ENCODE measurements at places on chromosomes 13 and 19.

GRCh38 chr19:39347332-39348164, 5.3 kb downstream of the SAMD4B start:
- DNase-seq = no peak

- DNase-seq = no peak
These were observed 54.3 kb downstream of the GGACT start for GRCh38 chr13:100534147-100534843.

DNA sequence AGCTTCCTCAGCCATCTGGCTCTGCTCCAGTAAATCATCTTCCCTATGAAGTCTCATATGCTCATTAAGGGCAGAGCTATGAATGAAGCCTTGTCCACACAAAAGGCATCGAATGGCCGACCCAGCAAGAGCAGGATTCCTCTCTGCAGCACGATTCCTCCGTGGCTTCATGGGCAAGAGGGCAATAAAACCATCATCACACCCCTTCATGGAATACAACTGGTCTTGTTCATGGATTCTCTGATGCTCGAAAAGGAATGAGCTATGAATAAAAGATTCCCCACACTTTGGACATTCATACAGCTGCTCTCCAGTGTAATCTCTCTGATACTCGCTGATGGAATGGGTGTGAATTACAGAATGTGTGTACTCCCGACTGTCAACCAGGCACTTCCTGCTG, 25.9 kb downstream of the PEG3 start:
- DNase-seq = no peak

GRCh38 chr19:35206855-35207254, 21.7 kb downstream of the FAM187B start:
- DNase-seq = no peak

GRCh38 chr13:76307142-76307541, 579.1 kb downstream of the KCTD12 start:
- DNase-seq = no peak

DNA sequence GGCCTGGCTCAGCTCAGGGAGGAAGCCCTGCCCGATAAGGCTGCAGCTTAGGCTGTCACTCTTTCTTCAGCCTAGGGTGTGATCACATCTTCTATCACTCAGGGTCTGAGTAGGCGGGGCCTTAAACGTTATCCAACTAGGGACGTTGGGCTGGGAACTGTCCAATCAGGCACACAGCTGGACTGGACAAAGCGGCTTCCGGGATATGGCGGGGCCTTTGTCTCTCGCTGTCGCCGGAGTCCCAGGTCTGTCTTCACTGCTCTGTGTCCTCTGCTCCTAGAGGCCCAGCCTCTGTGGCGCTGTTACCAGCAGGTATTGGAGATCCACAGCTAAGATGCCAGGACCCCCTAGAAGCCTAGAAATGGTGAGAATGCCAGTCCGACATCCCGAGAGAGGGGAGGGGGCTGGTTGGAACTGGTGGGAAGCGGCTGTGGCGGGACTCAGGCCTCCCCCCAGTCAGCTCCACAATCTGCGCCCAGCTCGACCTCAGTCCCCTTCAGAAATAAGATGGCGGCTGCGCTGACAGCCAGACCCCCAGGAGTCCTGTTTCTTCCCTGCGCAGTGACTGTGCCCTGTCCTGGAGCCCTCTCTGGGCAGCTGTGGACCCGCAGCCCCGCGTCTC, at the start of gene ZNF254:
TSS of gene ZNF254 (plus strand) at position 214 of the 622 bp plus-strand sequence. CDS start at position 335, 121 bp downstream.
- DNase-seq = peak; percentile 94

- no peak for DNase-seq
These were observed 2.3 kb downstream of the TRAPPC6A start for GRCh38 chr19:45175515-45176345.

GRCh38 chr13:24307211-24308067, 1.9 kb upstream of the C1QTNF9 start:
- no peak for DNase-seq

DNA sequence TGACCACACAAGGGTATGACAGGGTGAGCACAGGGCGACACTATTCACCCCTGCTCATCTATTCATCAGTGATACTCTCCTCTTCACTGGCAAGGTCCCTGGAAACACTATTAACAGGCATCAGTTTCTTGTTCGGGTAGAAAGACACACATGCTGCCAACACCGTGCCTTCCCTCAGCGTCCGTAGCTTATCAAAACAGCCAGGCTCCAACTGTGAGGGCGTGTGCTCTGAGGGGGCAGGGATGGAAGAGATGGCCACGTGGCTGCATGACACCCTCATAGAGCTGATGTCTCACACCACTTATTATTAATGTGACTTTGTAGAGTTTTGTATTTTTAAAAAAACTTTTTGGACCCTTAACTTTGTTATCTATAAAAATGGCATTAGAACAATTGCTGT, 160.3 kb downstream of the ITGBL1 start:
- no peak for DNase-seq

GRCh38 chr13:55214841-55215345, 1925.8 kb upstream of the PRR20A start:
- no peak for DNase-seq

- no peak for DNase-seq
These were observed 1.1 kb upstream of the TMTC4 start for GRCh38 chr13:100675661-100676129.

GRCh38 chr19:37074819-37075362, 3.3 kb upstream of the ZNF420 start:
- no peak for DNase-seq

- DNase-seq = peak; percentile 86
These were observed 12.6 kb downstream of the XRCC1 start for GRCh38 chr19:43562698-43563241.

GRCh38 chr13:97165502-97166425, 56.4 kb upstream of the MBNL2 start:
- DNase-seq = no peak

DNA sequence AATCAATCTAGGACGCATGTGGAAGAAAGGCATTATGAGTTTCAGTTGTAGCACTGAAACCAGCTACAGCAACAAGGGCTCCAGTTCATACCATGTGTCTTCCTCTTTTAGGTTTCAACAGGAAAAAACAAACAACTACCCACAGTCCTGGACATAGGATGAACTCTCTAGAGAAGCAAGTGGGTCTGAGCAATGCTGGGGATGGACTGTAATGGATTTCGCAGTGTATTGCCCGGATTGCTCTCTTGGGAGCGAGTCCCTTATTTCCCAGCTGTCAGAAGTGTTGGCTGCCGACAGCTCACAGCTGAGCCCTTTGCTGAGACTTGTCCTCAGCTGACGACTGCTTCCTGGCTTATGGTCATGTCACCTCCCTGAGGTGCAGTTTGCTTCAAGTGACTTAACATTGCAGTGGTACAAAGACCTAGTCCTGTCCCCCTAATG, 12.1 kb upstream of the MYCBP2 start:
- no peak for DNase-seq

GRCh38 chr19:46025835-46026234, 3.0 kb upstream of the PGLYRP1 start:
- DNase-seq = no peak

Measured in activated CD4-positive, alpha-beta T cell treated with anti-CD3 and anti-CD28 coated beads, Interleukin-2, Interleukin-4, amounts not matched to agents 100 ng/mL and 50 ng/mL, durations not matched to agents 16 hours and 8 hours (primary cell).